Naive thymus-derived CD8-positive, alpha-beta T cell (primary cell): ENCODE measurements at places on chromosomes 5 and 9. TPM values are rescaled to one million over a fixed set of nuclear protein-coding genes. Genes with fewer than 3 reads are reported as not detected.

IGFBPL1 gene
- total RNA-seq = not detected

- DNase-seq = no peak
These were observed 19.8 kb downstream of the CERT1 start for GRCh38 chr5:75491621-75492020.

- no peak for DNase-seq
These were observed 10.7 kb downstream of the SLC35A4 start for GRCh38 chr5:140575309-140575708.

DNA sequence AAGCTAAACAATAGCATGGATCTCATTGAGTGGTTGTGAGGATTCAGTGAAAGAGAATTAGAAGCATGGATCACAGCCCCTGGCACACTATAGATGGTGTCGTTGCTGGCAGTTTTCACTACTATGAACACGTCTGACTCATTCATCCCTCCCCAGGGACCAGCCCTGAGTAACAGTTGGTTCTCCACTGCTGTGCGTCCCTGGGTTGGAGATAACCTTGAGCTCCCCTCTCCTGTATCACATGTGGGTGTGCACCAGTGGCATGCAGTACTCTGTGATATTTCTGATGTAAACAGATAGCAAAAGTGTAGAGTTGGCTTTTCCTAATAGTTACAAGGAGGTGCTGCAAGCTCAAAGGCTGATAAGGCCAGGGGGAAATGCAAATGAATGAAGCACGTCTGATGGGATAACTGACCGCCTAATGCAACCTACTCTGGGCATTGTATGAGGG, 8.8 kb upstream of the LCP2 start:
- no peak for DNase-seq

DNA sequence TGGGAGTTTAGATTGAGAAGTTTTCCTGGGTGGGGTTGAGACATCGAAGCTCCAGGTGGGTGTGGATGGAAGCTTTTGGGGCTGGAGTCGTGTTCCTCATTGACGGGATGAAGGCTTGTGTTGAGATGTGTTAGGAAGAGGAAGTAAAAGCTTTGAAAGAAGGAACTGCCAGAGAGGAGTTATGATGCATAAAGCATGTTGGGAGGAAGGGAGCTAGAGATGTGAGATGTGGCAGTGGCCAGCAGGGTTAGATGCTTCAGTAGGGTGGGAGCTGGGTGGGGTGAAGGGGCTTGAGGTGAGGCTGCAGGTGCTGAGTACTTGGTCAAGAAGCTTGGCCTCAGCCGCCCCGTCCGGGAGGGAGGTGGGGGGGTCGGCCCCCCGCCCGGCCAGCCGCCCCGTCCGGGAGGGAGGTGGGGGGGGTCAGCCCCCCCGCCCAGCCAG, 56.7 kb downstream of the HSPA4 start:
- DNase-seq = no peak

GRCh38 chr5:574906-575305, 37.2 kb upstream of the CEP72 start:
- no peak for DNase-seq

DNA sequence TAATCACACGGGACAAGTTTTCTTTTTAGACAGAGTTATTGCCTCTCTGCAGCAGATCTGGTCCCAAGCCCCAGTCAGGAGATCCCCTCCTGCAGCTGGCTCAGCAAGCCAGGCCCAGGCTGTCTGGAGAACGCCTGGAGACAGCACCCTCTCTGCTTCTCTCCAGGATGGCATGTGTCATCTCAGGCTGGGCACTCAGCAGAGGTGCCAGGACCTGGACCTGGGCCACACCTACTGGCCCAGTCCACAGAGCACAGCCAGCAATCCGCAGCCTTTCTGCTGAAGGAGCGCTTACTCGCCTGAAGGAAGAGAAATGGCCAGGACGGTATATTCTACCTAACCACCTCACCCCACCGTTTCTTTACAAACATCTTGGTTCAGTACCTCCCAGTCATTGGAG, 4.7 kb upstream of the TBC1D9B start:
- DNase-seq = no peak

- DNase-seq = no peak
These were observed 43.9 kb downstream of the FAM169A start for GRCh38 chr5:74822288-74822687.

GRCh38 chr5:124061068-124061430, 549.1 kb downstream of the CSNK1G3 start:
- DNase-seq = no peak

DNA sequence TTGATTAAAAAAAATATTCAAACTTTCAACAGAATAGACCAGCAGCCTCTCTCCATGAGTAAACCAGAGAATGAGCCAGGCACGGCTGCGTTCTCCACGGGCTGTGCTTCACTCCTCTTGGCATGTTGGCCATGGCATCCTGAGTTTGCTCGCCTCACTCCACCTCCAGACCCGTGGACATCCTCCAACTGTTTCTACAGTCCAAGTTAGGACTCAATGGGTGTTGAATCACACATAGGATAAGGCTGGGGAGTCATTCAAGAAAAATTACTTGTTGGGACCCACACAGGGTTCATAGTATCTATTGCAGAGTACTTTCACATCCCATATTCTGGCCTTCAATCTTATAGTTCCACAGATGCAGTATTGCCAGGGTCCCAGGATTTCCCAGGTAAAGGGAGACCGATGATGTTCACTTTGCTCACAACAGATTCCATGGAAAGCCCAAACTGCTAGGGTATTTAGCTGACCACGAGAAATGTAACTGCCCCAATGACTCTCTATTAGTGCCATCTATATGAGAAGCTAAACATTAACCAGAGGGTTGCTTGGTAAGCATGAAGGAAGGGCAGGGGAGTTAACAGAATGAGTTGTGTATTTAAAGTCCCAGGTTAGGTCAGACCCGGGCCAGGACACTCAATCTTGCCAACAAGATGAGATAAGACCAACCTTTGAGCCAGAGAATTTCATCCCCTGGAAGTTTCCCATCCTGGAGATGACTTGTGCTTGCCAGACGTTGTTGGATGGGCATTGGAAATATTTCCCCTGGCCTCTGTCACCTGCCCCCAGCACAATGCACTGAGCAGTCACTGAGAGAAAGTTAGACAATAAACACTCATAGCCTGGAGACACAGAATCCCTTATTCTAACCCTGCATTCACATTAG, 19.7 kb upstream of the GDA start:
- no peak for DNase-seq
